ENCODE measurements at places on chromosomes 3 and 15.

DNA sequence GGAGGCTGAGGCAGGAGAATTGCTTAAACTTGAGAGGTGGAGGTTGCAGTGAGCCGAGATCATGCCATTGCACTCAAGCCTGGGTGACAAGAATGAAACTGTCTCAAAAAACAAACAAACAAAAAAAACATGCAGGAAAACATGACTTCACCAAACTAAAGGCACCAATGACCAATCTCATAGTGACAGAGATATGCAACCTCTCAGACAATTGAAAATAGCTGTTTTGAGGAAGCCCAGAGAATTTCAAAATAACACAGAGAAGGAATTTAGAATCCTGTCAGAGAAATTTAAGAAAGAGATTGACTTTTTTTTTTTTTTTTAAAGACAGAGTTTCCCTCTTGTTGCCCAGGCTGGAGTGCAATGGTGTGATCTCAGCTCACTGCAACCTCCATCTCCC is 26.1 kb downstream of the NCBP2 start:
- DNase-seq: no peak

- DNase-seq: no peak
These were observed 76.6 kb upstream of the RNF7 start for GRCh38 chr3:141661229-141662196.

GRCh38 chr3:168616915-168617314 is 521.2 kb upstream of the GOLIM4 start:
- DNase-seq: no peak

- no peak for DNase-seq
These were observed 40.8 kb downstream of the BFSP2 start for GRCh38 chr3:133440652-133441051.

DNA sequence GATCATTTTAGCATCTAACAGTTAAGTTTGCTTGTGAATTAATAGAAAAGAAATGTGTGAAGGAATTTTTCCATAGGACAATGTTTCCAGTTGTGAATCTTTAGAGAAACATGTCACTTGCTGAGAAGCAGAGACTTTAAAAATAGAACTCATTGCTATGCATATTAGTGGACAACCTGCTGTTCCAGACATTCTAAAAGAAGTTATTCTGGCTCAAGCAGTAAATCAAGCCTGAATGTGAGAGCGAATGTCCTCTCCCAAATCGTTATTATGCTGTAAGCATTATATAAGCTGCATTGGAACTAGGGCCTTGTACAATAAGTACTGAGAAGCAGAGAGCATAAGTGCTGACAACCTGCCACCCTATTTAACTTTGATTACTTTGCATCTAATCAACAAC is 990.9 kb downstream of the PLOD2 start:
- DNase-seq: no peak

GRCh38 chr3:87437765-87438164 is 161.4 kb upstream of the POU1F1 start:
- no peak for DNase-seq

GRCh38 chr3:30457726-30458125 is 148.7 kb upstream of the TGFBR2 start:
- DNase-seq: no peak
